CD8-positive, alpha-beta T cell (primary cell): ENCODE measurements at places on chromosomes 7 and 10.
A peak's percentile ranks its signal among the peaks of the same experiment; 100 is the strongest.

DNA sequence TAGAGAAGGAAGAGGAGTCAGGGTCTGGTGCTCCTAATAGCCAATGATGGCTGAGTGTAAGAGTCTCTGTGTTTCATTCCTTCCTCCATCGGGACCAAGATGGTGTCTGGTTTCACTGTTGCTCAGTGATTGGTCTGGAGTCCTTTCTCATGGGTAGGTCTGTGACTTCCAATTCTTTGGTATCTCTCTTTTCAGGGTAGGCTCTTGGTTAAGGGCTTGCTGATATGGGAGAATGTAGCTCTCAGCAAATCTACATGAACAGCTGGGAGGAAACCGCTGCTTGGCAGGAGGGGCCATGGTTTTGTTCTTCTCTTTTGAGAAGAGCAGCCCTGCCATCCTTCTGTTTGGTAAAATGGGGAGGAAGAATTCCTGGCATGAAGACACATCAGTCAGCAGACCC lies 209.1 kb upstream of the PODXL start:
- no peak for DNase-seq

- DNase-seq, result peak; percentile 18
These were observed at the start of gene GLI3 for GRCh38 chr7:42236976-42237810. TSS of gene GLI3 (minus strand) at chr7:42237209. CDS start at chr7:42223253, 13,956 bp downstream.

- no peak for DNase-seq
These were observed 75.6 kb upstream of the OGDHL start for GRCh38 chr10:49837685-49838084.

- DNase-seq, result no peak
These were observed 112.1 kb downstream of the WDFY4 start for GRCh38 chr10:48796713-48797245.
